ENCODE measurements at places on chromosomes 6 and 20.

GRCh38 chr6:108597572-108598304 lies 37.0 kb downstream of the FOXO3 start:
- DNase-seq = no peak
- no peaks in the 10 kb centered on the region for H3K36me3 ChIP-seq

DNA sequence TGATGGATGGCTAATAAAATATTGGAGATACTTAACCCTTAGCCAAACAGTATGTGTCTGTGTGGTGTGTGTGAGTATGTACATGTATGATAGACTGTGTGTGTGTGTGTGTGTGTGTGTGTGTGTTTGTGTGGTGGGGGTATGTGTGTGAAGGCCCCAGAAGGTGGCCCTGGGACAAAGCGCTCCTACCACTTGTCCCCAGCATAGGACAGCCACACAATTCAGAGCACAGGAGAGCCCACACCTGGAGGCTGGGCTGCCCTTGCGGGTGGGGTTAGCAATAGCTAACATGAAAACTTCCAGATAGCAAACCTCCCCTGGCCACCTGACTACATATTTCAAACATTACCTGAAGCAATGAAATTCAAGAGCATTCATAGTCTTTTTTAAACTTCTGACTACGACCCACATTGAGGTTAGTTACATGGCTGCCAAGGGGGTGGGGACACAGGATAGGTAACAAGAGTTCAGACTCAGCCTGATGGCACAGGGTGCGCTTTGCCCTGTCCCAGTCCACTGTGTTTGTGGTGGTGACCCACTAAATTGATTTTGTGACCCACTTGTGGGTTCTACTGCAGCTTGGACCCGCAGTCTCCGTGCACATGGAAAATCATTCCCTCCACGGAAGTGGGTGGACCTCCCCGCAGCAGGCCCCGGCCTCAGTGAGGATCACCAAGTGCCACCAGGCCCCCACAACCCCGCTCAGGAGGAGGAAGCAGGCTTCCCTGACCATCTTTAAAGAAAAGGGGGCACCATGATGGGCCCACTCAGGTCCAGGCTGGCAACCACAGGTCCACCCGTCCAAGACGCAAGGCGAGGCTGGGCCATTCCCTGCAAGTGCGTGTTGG lies 34.8 kb downstream of the ZC3H12D start:
- H3K27ac ChIP-seq = no peak overlapping the region
- no peak for DNase-seq
- peaks cover 13% of the 10 kb centered on the region for H3K4me1 ChIP-seq
- no peaks in the 10 kb centered on the region for H3K36me3 ChIP-seq

GRCh38 chr6:134512981-134513391 lies 195.1 kb upstream of the SGK1 start:
- peaks cover 19% of the 10 kb centered on the region for H3K4me1 ChIP-seq
- no peaks in the 10 kb centered on the region for H3K36me3 ChIP-seq
- peak overlapping the region; percentile 51 for H3K27ac ChIP-seq
- no peaks in the 10 kb centered on the region for H3K27me3 ChIP-seq
- DNase-seq = peak; percentile 81

- DNase-seq = no peak
- peaks cover 13% of the 10 kb centered on the region for H3K4me1 ChIP-seq
- H3K36me3 ChIP-seq = no peaks in the 10 kb centered on the region
- H3K27me3 ChIP-seq = no peaks in the 10 kb centered on the region
- H3K4me3 ChIP-seq = no peak overlapping the region
Observed at GRCh38 chr6:151482290-151482689, 11.5 kb upstream of the CCDC170 start.

- H3K4me1 ChIP-seq = no peaks in the 10 kb centered on the region
- H3K27ac ChIP-seq = no peak overlapping the region
- H3K27me3 ChIP-seq = no peaks in the 10 kb centered on the region
- no peak overlapping the region for H3K4me3 ChIP-seq
- H3K36me3 ChIP-seq = no peaks in the 10 kb centered on the region
Observed at GRCh38 chr6:123447315-123447937, 189.3 kb downstream of the TRDN start.
